H4 (cell line): ENCODE measurements at places on chromosomes 6 and 20. TPM values are rescaled to one million over a fixed set of nuclear protein-coding genes. Genes with fewer than 3 reads are reported as not detected.

Gene GRIK2
- total RNA-seq = 1.4 and 2.9 TPM in 2 replicates

DNA sequence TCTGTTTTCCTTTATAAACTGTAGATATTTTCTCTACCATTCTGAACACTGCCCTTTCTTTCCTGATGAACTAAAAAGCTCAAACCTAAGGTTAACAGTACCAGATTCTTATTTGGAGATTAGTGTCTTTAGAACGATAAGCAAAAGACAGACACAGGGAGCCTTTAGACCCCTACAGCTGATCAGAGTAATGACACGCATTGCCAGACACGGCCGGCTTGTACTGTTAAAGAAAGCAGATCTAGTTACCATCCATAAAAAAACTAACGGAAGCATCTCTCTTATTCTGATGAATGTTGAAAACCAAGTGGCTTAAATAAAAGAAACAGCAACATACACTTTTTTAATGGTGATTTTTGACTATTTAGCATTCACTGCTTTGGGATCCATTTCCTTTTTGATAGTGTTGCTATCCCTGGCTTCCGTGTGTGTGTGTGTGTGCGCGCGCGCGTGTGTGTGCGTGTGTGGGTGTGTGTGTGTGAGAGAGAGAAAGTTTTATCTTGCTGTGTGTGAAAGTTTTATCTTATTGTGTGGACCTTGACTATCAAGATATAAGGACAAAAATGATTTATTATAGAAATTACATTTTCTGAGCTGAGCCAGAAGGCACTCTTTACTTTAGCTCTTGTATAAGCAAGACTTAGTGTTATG is 95.6 kb upstream of the SLC35B3 start:
- no peak for DNase-seq

Gene TP53TG5
- total RNA-seq = not detected in 2 replicates

DNA sequence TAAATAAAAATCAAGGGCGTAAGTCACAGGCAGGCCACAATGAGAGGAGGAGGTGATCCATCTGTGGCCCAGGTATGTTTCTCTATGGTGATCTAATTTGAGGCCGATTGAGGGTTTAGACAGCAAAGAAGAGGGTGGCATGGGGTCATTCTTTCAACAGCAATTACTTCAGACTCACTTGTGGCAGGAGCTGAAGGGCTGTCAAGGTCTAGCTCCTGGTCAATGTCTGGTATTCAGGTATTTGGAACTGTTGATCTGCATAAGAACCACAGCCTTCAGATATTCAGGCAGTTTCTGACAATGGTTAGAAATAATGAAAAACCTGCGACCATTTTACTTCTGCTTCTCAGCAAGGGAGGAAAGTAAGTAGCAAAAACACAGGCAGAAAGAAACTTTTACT is 259.6 kb downstream of the FOXC1 start:
- no peak for DNase-seq

Gene ANKRD66
- not detected in 2 replicates for total RNA-seq
